Osteoblast (primary cell): ENCODE measurements at places on chromosomes 5 and 9.

GRCh38 chr9:111180811-111181210 lies 142.5 kb upstream of the LPAR1 start:
- no peak for DNase-seq

- no peak for DNase-seq
These were observed 173.0 kb upstream of the PDE4D start for GRCh38 chr5:60066502-60066901.

- no peak for DNase-seq
These were observed 68.5 kb downstream of the RICTOR start for GRCh38 chr5:39005566-39006232.

GRCh38 chr9:95494022-95494415 lies 22.8 kb downstream of the PTCH1 start:
- DNase-seq = no peak

GRCh38 chr9:108074900-108075299 lies 585.3 kb upstream of the KLF4 start:
- DNase-seq = no peak

DNA sequence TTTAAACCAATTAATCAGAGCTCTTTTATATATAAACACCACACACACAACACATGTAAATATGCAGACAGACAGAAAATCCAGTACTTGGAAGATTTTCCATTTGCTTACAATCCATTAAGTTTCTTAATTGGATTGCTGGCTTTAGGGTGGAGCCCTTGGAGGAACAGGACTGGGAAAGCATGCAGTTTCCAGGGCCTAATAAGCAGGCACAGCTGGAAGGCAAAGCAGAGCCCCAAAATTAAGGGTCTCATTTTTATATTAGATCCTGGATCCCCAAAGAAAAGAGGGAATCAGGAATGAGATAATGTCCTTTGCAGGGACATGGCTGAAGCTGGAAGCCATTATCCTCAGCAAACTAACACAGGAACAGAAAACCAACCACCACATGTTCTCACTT lies 13.1 kb upstream of the SMC2 start:
- DNase-seq = no peak

- peak; percentile 72 for DNase-seq
These were observed 108.2 kb upstream of the IFNE start for GRCh38 chr9:21590058-21590996.
